CD4-positive, alpha-beta T cell treated with Interleukin-4 for 1 hour (primary cell): ENCODE measurements at places on chromosomes 12 and 14.

DNA sequence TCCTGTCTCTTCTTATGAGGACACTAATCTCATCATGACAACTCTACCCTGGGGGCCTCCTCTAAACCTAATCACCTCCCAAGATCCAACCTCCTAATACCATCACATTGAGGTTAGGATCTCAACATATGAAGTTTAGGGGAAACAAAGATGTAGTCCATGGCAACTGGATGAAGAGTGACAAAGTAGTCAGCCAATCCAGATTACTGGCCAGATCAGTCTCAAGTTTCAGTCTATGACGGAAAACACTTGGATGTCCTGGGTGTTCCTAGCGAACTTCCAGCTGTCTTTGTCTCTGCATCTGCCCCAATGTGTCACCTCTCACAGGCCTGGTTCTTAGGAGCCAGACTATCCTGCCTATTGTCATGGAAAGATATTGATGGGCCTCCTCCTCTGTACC lies 630.8 kb downstream of the AACS start:
- no peak for DNase-seq

DNA sequence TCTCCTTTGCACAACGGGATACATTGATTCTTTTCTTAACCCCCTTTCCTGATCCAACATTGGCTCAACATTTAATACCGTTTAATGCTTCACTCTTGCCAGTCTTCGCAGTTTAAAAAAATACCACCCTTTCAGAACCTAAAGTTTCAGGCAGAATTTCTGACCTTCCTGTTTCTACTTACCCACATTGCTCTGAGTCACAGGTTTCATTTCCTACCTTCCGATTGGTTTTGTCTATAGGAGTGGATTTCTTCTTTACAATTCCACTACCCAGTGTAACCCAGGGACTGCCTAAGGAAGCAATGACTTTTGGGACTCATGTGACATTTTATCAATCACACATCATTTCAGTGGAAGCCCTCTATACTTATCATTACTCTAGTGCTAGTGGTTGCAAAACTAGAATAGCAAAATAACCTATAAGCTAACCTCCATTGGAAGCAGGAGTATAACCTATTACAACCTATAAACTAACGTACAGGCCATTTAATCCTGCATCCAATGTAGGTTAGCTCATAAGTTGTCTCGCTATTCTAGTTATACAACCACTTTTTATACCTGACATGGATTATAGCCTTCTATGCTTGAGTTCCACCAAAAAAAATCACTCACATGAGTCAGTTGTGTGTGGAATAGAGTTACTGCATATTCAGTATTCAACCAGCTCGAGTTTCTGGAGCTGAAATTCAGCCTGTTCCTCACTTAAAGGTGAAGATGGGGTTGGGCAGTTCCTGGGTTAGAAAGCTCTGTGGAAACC lies 64.9 kb upstream of the KITLG start:
- no peak for DNase-seq

DNA sequence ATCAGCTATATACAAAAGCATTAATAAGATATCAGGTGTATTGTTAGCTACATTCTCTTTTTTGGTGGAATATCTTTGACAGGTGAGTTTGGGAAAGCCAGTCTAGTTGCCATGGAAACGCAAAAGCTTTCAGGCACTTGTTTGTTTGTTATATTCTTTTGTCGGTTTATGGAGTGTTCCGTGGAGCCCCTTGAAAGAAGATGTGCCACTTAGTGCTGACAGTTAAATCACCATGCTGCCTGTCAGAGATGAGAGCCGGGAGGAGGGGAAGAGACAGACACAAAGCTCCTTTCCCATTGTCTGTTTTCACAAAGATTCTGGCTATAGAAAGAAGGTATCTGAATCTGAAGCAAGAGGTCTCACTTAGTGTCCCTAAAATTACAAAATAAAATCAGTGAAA lies 170.8 kb downstream of the SNAPC1 start:
- no peak for DNase-seq

GRCh38 chr14:52871606-52872005 lies 79.2 kb downstream of the FERMT2 start:
- no peak for DNase-seq

DNA sequence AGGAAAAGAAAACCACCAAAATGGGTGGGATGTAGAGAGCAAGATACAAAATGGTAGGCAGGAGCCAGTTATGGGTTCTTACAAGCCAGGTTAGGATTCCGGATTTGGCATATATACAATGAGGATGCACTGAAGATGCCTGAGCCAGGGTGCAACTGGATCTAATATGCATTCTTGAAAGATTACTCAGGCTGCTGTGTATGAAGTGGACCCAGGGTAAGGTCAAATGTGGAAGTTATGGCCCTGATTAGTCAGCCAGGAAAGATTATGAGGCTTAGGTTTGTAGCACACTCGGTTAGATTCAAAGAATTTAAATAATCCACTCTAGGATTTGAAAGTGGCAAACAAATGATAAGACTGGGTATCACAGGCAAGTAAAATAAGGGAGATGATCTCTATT lies 1750.7 kb upstream of the FLRT2 start:
- DNase-seq: no peak

GRCh38 chr12:71556448-71556847 lies 107.2 kb downstream of the ZFC3H1 start:
- DNase-seq: no peak
